Mammary microvascular endothelial cell (primary cell): ENCODE measurements at places on chromosomes 7 and 10. TPM values are rescaled to one million over a fixed set of nuclear protein-coding genes. Genes with fewer than 3 reads are reported as not detected.

HGF gene
- 0.69 and 1.7 TPM in 2 replicates for total RNA-seq

NACAD gene
- total RNA-seq: 0.73 and 1.3 TPM in 2 replicates

TUBB8 gene
- total RNA-seq: 0.13 TPM in 1 of 2 replicates, not detected in the other

PRSS37 gene
- not detected in 2 replicates for total RNA-seq

LRGUK gene
- total RNA-seq: not detected in 2 replicates

CDK14 gene
- 4.7 and 11.4 TPM in 2 replicates for total RNA-seq
